ENCODE measurements at places on chromosomes 3 and 15. TPM values are rescaled to one million over a fixed set of nuclear protein-coding genes. Genes with fewer than 3 reads are reported as not detected.
A peak's percentile ranks its signal among the peaks of the same experiment; 100 is the strongest.

ST8SIA2 gene
- total RNA-seq, result not detected

CLSTN2 gene
- total RNA-seq, result not detected

CHRD gene
- total RNA-seq, result 3.4 TPM

C3orf85 gene
- total RNA-seq, result not detected

ITGA11 gene
- total RNA-seq, result not detected

C15orf62 gene
- 0.34 TPM for total RNA-seq

CCDC54 gene
- total RNA-seq, result not detected

ANKRD34C gene
- not detected for total RNA-seq

DNA sequence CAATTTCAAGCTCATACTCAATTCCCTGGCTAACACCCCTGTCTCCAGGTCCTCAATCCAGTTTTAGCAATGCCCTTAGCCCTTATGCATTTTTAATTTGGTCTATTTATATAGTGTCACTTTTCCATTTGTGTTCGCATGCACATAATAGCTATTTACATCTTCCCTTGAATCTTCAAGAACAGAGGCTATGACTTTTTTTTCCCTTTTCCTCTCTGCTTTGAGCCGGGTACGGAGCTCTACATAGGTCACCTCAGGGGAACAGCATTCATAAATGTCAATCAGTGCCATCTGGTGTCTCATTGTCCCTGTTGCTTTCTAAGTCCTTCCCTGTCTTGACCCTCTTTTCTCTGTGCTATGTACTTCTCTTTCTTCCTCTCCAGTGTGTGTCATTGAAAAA, 26.5 kb upstream of the ACTC1 start:
- no peak for DNase-seq
- H3K36me3 ChIP-seq, result no peaks in the 10 kb centered on the region
- no peak overlapping the region for H3K4me3 ChIP-seq

GRCh38 chr3:94373456-94373855, 310.6 kb downstream of the NSUN3 start:
- H3K4me1 ChIP-seq, result no peaks in the 10 kb centered on the region
- no peaks in the 10 kb centered on the region for H3K36me3 ChIP-seq
- H3K27me3 ChIP-seq, result no peaks in the 10 kb centered on the region
- no peak overlapping the region for H3K4me3 ChIP-seq

- no peak overlapping the region for H3K4me3 ChIP-seq
- no peaks in the 10 kb centered on the region for H3K4me1 ChIP-seq
- H3K27ac ChIP-seq, result no peak overlapping the region
- no peak for DNase-seq
- no peaks in the 10 kb centered on the region for H3K27me3 ChIP-seq
Measured at GRCh38 chr3:143234526-143234925, 115.0 kb downstream of the CHST2 start.

- peaks cover 22% of the 10 kb centered on the region for H3K4me1 ChIP-seq
- peak; percentile 77 for DNase-seq
- no peaks in the 10 kb centered on the region for H3K36me3 ChIP-seq
- no peaks in the 10 kb centered on the region for H3K27me3 ChIP-seq
Measured at GRCh38 chr15:89898614-89899294, 5.0 kb upstream of the AP3S2 start.

DNA sequence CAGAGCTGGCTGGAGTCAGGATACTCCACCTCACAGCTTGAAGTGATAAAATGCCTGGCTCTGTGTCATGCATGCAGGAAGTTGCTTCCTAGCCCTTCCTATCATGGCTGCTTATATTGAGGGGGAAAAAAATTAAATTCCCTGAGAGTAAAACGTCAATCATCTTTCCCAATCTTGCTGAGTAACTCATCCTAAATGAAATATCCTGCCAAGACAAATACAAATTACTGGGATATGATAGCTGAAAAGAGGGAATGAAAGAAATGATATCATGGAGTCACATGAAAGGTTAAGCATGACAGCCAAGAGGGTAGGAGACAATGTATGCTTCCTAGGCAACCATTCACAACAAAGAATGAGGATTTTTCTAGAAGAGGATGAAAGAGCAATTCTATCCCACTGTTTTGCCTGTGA, 110.6 kb downstream of the ABI3BP start:
- H3K36me3 ChIP-seq, result no peaks in the 10 kb centered on the region
- H3K4me3 ChIP-seq, result no peak overlapping the region
- no peaks in the 10 kb centered on the region for H3K4me1 ChIP-seq
- no peaks in the 10 kb centered on the region for H3K27me3 ChIP-seq
- no peak for DNase-seq

GRCh38 chr3:5709714-5710113, 522.2 kb downstream of the EDEM1 start:
- H3K27me3 ChIP-seq, result no peaks in the 10 kb centered on the region
- no peaks in the 10 kb centered on the region for H3K36me3 ChIP-seq
- DNase-seq, result no peak
- H3K4me1 ChIP-seq, result no peaks in the 10 kb centered on the region

GRCh38 chr3:24037971-24038370, 92.9 kb downstream of the NR1D2 start:
- no peaks in the 10 kb centered on the region for H3K4me1 ChIP-seq
- DNase-seq, result no peak
- H3K4me3 ChIP-seq, result no peak overlapping the region
- no peaks in the 10 kb centered on the region for H3K27me3 ChIP-seq
- H3K36me3 ChIP-seq, result no peaks in the 10 kb centered on the region

GRCh38 chr3:169966951-169967915, 626 bp downstream of the SEC62 start:
- peaks cover 2% of the 10 kb centered on the region for H3K36me3 ChIP-seq
- H3K4me1 ChIP-seq, result peaks cover 48% of the 10 kb centered on the region
- peak overlapping the region; percentile 99 for H3K4me3 ChIP-seq
- peak; percentile 6 for DNase-seq
- no peaks in the 10 kb centered on the region for H3K27me3 ChIP-seq

DNA sequence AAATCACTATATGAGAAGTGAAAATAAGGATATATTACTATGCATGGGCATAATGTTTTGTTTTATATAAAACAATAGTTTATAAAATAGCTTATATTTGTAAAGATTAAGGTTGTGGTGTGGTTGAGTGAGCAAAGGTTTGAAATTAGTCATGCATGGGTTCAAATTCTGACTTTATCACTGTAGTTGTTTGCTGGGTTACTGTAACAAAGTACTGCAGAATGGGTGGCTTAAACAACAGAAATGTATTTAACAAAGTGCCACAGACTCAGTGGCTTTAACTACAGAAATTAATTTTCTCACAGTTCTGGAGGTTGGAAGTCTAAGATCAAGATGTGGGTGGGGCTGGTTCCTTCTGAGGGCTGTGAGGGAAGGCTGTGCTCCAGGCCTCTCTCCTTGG, 184.8 kb upstream of the THRB start:
- H3K36me3 ChIP-seq, result no peaks in the 10 kb centered on the region
- H3K27ac ChIP-seq, result no peak overlapping the region
- H3K27me3 ChIP-seq, result no peaks in the 10 kb centered on the region
- H3K4me1 ChIP-seq, result peaks cover 11% of the 10 kb centered on the region
